T-helper 17 cell (primary cell): ENCODE measurements at places on chromosomes 1 and 21. TPM values are rescaled to one million over a fixed set of nuclear protein-coding genes. Genes with fewer than 3 reads are reported as not detected.

The SPATA1 gene
- 1.2 TPM for total RNA-seq

The MRTO4 gene
- 17.0 TPM for total RNA-seq

The CNKSR1 gene
- 3.8 TPM for total RNA-seq

The NUP133 gene
- total RNA-seq, result 26.0 TPM

The NBPF6 gene
- total RNA-seq, result 0.20 TPM

The GJA9 gene
- not detected for total RNA-seq

The SPRR1A gene
- total RNA-seq, result not detected

The CD5L gene
- not detected for total RNA-seq

The LAPTM5 gene
- 563 TPM for total RNA-seq

The RGS4 gene
- not detected for total RNA-seq

The RBM11 gene
- 1.5 TPM for total RNA-seq
